Activated CD8-positive, alpha-beta memory T cell treated with anti-CD3 and anti-CD28 coated beads, Interleukin-2, amount 50 U/mL, for 48 hours (primary cell): ENCODE measurements at places on chromosomes 2 and 18.
A peak's percentile ranks its signal among the peaks of the same experiment; 100 is the strongest.

DNA sequence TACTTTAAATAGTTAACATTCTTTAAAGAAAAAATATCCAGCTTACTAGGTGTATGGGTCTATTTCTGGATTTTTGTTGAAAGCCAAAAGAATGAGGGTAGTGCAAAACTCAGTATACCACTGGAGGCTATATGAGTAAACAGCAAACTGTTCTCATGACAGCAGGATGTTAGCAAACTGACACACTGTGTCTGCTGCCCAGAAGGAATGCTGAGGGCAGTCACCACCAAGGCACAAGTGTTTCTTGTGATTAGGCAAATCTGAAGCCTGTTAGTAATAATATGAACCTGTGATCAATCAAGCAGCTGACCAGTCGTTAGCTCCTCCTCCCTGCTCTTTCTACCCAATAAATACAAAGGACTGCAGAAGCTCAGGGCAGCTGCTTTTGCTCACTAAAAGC is 50.5 kb upstream of the SULT1C3 start:
- no peak for DNase-seq

- no peak for DNase-seq
These were observed 32.8 kb downstream of the ANKRD44 start for GRCh38 chr2:197277794-197278193.

GRCh38 chr18:74946646-74947375 is 262.1 kb downstream of the PTGR3 start:
- DNase-seq = no peak

DNA sequence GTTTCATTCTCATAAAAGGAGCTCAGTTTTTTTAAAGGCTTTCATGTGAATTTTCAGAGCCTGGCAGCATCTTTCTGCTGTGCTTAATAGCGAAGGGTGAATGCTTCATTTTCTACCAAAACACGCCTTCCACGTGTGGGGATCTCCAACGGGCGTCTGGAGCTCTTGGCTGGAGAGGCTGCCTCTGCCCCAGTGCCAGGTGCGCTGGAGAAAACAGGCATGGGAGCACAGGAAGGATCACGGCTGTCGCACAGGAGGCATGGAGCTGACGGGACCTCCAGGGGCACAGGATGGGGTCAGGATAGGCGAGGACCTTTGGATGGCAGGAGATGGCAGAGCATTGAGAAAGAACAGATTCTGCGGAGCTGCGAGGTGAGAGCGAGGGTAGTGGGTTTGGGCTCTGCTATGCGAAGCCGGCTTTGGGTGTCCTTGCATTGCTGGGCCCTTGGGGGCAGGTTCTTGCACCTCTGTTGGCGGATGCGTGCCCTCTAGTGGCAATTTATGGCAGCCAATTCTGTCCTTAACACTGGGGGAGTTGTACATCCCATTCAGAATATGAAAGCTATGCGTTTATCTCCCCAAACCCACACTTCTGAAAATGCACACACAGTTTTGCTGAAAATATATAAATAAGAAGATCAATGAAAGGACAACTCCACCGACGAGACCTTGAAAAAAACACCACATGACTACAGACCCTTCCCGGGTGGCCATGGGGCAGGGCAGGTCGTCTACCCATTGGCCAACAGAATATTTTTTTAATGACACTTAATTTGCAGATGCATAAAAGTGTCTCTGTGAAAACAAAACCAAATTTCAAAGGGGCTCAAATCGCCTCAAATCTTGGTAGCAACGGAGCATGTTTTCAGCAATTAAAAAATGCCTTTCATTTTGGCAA is 90.4 kb upstream of the SLC35G4 start:
- peak; percentile 68 for DNase-seq
